ENCODE measurements at places on chromosomes 7 and 10.

DNA sequence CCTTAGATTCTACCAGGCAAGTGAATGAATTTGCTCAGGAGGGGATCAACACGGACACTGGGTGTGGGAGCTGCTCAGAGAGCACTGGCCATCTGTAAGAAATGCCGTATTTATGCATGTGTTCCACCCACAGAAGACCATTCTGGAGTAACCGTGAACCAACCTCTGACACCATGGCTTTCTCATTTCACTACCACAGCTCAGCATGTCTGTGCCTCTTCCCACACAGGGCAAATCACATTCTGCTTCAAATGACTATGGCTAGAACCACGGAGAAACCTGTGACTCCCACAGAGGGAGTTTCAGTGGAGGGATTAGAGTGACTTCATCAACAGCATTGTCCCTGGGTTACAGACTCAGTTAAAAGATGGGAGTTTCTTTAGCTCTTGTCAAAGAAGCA lies 893.4 kb downstream of the XPNPEP1 start:
- DNase-seq, result no peak

- DNase-seq, result no peak
These were observed 136.3 kb downstream of the MAPK8 start for GRCh38 chr10:48442809-48443177.

- DNase-seq, result no peak
These were observed 10.7 kb downstream of the TRPV6 start for GRCh38 chr7:142874837-142875236.

DNA sequence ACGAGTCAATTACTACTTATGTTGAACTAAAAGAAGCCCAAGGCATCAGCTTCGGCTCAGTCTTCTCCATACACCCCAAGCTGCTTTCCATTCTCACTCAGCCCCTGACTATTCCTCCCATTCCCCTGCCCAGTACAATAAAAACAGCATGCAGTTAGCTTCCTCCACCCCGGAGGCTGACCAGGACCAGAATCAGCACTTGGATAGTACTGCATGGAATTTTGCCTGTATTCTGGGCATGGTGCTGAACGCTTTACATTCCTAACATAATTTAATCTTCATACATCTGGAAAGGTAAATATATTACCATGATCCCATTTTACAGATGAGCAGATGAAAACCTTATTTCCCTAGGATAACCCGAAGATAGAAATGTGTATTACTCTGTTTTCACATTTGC lies 7.5 kb upstream of the PODXL start:
- DNase-seq, result no peak

DNA sequence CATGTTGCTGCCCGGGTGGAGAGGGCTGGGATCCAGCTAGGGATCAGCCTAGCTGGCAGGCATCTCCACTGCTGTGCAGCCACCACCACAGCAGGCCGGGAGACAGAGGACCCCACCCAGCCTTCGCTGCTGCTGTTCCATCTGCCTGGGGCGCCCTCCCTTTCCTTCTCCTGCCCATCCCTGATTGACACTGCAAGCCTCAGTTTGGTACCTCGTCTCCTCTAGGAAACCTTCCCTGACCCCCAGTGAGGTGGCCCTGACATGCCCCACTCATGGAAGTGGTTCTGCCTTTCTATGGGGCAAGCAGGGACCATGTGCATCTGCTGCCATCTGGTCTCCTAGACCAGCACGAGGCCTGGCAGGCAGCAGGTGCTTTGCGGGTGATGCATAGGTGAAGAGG lies 30.4 kb upstream of the DPYSL4 start:
- no peak for DNase-seq

- DNase-seq, result no peak
These were observed 28.0 kb downstream of the COL17A1 start for GRCh38 chr10:104057717-104058116.

DNA sequence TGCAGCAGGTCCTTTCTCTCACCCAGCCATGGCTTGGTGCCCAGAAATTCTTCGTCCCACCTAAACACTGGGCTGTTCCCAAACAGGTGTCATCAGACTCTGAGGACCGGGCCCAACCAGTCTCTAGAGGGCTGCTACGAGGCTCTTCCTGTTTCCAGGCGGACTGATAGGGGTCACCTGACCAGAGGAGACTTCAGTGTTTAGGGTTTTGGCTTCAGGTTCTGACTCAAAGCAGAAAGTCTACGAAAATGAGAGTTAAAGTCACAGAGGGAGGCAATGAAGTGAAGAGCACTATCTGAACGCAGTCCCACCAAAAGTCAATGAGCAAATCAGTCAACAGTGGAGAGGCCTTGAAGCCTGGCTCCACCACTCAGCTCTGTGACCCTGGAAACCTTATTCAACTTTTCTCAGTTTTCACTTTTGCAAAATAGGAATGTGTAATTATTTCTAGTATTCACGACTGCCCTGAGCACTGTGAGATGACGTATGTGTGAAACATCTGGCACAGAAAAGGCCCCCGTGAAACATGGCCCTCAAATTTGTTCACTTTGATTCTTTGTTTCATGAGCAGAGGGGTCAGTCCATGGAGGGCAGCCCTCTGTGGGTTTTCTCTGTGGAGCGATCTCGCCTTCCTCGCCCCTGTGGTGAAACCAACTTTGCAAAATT lies 189.9 kb upstream of the PDE1C start:
- DNase-seq, result no peak

GRCh38 chr7:35804231-35804970 lies 3.5 kb downstream of the SEPTIN7 start:
- no peak for DNase-seq

GRCh38 chr10:1155791-1156615 lies 99.8 kb downstream of the WDR37 start:
- no peak for DNase-seq

- DNase-seq, result no peak
These were observed 98.2 kb downstream of the PRLHR start for GRCh38 chr10:118497227-118497626.
